ENCODE measurements at places on chromosomes 11 and 22.

GRCh38 chr11:120633616-120634393 lies 122.3 kb downstream of the GRIK4 start:
- DNase-seq = no peak

GRCh38 chr11:17747131-17747955 lies 12.8 kb downstream of the KCNC1 start:
- DNase-seq = no peak

DNA sequence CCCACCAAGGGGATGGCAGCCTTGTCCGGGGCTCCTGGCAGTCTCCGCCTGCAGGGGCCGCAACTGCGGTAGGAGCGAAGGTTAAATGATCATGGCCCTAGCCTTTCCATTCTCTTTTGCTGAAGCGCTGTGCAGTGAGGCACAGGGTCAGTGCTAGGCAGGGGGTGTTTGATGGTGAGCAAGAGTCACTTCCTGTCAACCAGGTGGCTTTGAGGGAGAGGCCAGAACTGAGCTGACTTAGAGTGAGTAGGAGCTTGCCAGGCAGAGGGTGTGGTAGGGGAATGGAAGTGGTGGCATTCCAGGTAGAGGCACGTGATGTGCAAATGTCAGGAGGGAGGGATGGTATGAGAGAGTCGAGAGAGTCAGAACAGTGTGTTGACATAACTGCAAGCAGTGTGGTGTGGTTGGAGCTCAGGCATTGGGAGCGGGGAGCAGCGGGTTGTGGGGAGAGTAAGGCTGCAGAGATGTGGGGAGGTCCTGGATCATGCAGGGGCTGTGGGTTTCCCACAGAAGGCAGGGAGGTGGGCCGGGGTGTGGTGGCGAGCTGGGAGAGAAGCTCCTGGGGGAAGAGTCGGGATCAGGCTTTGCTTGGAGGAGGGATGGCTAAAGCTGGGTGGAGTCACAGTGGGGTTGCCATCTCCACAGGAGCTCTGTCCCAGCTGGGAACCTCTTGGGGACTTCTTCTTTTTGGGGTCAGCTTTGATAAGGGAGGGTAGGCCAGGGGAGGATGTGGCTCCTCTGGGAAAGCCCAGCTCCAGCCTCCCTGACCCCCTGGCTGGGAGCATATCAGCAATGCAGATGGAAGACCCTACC lies 33.3 kb downstream of the AMPD3 start:
- DNase-seq = no peak

GRCh38 chr11:28520291-28520690 lies 412.1 kb downstream of the METTL15 start:
- DNase-seq = no peak

DNA sequence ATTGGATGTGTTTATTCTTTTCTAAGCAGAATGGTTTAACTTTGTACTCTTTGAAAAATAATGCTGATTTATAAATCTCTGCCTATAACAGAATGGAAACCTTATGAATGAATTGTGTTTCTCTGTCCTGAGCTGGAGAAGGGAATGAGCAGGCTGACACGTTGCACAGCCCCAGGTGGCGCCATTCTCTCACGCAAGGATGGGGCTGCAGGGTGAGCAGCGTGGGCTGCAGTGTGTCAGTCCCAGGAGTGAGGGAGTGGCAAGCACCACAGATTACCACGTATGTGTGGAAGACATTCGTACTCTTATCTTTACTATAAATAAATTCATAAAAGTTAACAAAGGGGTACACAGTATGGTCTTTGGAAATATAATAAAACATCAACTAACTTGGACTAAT lies 33.4 kb downstream of the FDX1 start:
- DNase-seq = no peak

- DNase-seq = no peak
These were observed 7.6 kb upstream of the KCTD17 start for GRCh38 chr22:37043828-37044538.

GRCh38 chr11:120288021-120288420 lies 37.1 kb upstream of the TLCD5 start:
- no peak for DNase-seq

DNA sequence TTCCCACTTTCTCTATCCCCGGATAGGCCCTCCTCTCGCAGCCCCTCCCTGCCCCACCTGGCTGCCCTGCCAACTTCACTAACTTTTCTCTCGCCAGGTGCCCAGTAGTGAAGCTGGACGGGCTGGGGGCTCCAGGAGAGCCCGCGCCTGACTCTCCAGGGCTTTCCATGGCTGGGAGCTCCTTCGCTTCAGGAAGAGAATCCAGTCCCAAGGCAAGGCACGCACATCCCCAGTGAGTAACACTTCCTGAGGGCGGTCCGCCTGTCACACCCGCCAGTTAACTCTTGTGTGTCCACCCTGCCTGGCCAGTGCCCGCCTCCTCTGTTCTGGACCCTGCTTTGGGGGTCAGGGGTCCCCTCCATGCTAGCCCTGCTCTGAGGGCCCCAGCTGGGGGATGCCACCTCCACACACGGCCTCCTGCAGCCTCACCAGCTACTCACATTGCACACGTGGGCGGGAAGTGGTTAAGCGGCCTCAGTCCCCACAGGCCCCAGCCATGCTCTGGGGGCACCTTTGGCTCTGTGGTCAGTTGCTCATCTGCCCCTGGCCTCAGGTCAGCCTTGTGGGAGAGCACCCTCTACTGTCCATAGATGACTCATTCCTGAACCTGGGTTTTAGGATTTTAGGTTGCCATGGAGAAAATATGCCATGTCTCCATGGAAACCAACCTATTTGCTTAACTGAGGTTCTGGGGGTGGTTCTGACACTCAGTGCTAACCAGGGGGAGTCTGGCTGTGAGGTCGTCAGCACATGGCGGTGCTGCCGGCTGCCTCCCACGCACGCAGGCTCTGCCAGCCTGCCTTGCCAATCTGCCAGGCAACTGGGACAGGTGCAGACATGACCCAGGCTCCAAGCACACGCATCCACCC lies at the start of gene RIN1:
RIN1 (minus strand) TSS at position 201 of the 869 bp plus-strand sequence; CDS start at position 169, 32 bp downstream.
- DNase-seq = peak; percentile 98

DNA sequence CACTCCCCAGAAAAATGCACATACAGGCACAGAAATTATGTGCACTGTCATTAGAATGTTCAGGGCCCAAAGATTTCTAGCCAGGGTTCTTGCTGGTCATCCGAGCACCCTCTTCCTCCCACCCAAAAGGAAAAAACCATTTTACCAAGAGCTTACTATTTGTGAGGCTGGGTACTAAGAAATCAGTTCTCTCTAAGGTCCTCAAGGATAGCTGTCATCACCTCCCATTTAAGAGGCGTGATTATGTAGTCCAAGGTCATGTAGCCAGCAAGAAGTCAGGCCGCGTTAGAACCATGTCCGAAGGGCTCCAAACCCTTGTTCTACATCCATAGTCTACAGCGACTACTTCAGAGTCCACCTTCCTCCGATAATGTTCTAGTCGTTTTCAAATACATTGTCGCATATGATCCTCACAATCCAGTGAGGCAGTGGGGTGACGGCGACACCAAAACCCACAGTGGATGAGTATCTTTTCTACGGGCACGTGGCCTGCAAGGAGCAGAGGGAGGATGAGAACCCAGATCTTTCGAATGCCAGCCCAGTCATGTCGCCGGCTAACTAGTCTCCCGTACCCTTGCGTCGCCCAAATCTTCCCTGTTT lies 634 bp downstream of the TIMM8B start:
- no peak for DNase-seq

DNA sequence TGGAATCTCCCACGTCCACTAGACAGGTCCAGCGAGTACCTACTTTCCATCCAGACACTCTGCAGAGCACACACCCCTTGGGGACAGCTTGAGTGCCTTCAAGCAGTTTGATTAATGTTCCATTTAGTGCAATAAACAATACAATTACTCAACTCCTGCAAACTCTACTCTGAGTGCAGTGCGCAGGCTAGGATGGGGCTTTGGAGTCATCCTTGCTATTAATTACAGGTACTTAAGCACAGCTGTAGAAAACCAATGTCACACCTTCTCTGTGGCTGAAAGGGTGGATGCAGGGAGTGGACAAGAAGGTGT lies 82.6 kb downstream of the MN1 start:
- DNase-seq = no peak

GRCh38 chr22:44548981-44549380 lies 50.9 kb upstream of the RTL6 start:
- DNase-seq = no peak

GRCh38 chr11:79047321-79047720 lies 393.5 kb downstream of the TENM4 start:
- DNase-seq = no peak

GRCh38 chr22:21736084-21736642 lies 569 bp upstream of the YPEL1 start:
- DNase-seq = no peak

GRCh38 chr22:35376728-35377472 lies 4.0 kb upstream of the HMOX1 start:
- peak; percentile 81 for DNase-seq

DNA sequence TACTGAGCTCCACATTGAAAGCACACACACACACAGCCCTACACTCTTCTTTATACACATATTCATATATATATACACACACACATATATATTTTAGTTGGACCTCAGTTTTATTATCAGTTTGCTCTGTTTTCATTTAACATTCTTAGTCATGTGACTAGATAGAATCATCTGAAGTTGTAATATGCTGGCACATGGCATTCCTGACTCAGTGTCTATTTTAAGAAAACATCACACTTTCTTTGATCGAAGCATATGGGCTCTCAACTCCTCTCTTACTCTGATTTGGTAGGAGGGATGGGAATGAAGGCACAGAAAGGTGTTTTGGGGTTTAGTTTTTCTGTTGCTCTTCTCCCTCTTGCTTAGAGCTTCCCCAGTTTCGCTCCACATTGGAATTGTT lies 24.8 kb downstream of the AMOTL1 start:
- DNase-seq = no peak

DNA sequence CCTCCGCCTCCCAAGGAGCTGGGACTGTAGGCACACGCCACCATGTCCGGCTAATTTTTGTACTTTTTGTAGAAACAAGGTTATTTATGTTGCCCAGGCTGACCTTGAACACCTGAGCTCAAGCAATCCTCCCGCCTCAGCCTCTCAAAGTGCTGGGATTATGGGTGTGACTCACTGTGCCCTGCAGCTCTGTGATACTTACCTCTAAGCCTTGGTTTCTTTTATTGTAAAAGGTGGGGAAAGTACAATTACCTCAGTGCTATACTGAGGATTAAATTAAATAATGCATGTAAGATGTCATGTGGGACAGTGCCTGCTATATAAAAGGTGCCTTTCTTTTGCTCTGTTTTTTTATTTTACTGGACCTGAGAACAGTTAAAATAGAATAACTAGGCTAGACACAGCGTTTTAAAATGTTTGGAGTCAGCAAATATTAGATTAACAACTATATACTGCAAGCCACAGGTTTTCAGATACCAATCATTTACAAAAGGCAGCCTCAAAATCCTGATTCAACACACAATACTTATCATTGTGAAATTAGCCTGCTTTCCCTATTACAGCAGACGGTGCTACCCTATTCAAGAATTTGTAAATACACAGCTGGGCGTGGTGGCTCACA lies 30.0 kb downstream of the PRR14L start:
- no peak for DNase-seq

DNA sequence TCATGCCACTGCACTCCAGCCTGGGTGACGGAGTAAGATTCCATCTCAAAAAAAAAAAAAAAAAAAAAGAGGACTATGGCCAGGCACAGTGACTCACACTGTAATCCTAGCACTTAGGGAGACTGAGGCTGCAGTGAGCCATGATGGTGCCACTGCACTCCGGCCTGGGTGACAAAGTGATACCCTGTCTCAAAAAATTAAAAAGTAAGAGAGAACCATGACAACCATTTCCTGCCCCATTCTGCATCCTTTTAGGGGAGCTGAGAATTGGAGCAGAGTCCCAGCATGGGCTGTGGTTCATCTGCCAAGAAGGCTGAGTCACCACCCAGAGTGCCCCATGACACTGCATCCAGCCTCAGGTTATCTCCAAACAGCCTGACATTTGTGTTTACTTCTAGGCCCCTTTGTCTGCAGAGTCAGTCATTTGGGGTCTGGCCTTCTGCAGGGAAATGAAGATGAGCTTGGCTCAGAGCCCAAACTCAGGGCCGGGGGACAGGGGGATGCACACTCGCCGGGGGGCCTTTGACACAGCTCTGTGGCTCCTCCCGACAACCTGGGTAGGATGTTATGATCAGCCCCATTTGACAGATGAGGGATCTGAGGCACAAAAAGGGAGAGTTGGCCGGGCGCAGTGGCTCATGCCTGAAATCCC lies 4.7 kb downstream of the CSDC2 start:
- peak; percentile 71 for DNase-seq

GRCh38 chr11:46375392-46376101 lies 5.9 kb upstream of the MDK start:
- DNase-seq = no peak
